ENCODE measurements at places on chromosomes 4 and X.

DNA sequence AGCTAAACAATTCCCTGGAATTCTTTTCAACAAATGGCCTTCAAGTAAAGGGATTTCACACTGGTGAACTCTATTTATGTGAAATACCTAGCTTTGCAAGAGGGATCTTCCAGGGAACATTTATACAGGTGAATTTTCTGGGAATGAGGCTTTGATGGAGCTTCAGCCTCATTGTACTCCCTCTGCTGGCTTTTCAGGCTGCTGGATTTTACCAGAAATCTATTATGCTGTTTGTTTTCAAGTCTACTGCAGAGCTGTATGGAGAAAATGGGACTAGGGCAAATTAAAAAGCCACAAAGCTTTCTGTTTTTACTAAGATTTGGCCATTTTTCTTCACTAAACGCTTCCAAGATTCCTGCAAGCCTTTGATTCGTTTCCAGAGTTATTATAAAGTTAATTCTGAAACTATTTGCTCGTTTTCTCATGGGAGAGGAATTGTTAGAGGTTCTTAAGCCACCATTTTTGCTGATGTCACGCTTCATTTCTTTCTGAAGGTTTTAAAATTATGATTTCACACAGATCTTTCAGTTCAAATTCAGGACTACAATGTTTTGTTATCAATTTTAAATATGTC, 31.6 kb downstream of the KDM6A start:
- no peak for DNase-seq

DNA sequence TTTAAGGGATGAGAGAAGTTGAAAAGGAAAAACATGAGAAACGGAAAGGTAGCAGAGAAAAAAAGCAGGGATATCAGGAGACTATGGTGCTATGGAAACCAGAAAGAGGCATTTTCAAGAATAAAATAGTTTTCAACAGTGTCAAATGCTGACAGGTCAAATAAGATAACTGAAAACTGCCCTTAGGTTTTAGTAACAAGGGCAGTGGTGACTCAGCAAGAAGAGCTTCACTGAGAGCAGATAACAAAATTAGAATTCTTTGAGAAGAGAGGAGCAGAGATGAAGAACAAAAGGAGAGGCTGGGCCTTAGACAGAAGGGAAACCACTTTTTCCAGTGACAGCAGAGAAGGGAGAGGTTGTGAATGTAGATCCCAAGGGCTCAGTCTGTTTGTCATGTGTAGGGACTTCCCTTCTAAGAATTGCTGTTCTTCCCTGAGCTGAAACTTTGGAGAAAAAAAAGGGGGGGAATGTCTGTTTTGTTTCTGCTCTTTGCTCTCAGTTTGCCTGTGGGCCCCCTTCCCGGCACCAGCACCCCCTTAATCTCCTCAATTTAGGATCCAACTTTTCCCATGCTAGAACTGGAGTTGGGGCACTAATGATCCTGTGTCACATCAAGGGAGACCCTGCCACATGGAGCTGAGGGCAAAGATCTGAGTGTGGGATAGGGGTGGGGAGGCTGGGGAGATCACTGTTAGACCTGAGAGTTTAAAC, 26.8 kb upstream of the MAGEA10 start:
- DNase-seq, result no peak

DNA sequence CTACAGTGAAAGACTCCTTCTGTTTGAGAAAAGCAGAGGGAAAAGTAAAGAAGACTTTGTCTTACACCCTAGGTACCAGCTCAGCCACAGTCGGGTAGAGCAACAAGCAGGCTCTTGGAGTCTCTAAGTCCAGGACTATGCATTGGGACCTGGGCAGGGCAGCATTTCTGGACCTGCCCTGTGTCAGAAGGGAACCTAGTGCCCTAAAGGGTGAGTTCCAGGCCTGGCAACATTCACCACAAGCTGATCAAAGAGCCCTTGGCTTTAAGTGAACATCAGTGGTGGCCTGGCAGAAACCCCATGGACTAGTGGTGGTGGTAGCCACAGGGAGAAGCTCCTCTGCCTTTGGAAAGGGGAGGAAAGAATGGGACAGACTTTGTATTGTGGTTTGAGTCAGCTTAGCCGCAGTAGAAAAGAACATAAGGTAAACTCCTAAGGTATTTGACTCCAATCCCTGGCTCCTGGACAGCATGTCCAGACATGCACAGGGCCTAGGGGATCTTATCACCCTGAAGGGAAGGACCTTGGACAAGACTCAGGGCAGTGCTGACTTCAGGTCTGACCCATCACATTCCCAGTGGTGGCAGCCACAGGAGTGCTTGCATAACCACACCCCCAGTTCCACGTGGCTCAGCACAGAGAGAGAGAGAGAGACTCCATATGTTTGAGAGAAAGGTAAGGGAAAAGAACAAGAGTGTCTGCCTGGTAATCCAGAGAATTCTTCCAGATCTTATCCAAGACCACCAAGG, 32.6 kb downstream of the CCDC158 start:
- DNase-seq, result no peak

DNA sequence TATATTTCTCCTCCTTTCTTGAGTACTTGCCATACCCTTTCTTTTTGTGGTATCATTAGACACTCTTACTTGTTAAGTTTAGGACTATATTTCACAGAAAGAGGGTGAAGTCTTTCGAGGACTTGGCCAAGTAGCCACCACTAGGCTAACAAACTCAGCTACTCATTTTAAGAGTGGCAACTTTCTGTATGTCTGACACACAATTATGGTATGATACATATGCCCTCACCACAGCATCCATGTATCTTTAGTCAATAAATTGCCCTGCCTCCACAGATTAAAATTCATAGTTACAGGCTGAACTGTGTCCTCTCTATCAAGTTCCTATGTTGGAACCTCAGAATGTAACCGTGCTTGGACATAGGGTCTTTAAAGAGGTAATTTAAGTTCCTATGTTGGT, 23.2 kb downstream of the TAPT1 start:
- DNase-seq, result no peak

DNA sequence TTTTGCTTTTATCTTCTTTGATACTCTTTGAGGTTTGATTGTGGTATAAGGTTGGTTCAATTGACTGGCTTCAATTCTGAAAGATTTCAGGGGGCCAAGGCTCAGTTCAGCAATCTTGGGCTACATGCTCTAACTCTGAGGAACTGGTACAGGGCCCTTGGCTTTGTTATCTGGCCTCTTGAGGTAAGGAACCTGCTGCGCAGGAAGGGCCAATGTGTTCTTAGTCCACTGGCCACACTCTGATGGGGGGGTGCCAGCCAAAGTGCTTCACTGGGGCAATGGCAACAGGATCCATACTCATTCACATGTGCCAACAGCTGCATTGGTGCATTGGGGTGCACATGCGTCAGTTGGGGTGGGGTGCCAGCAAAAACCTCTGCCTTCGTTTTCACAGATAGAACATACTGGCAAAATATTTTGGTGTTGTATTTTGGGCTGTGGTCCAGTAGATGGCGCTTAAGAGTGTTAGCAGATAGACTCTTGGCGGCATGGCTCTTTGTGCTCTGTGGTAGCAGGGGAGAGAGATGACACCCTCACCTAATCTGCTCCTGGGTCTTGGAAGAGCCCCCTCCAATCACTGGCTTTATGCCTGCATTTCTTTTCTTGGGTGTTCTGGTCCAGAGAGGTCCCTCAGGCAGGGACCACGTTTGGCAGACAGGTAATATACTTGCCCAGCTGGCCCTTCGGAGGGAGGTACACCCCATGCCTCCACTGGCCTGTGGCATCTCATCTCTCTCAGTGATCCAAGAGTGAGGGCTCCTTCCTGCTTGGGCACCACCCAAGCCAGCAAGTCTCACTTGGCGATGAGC, 42.9 kb downstream of the NDST3 start:
- DNase-seq, result no peak

GRCh38 chrX:71302461-71303213, 1.1 kb downstream of the ITGB1BP2 start:
- no peak for DNase-seq

DNA sequence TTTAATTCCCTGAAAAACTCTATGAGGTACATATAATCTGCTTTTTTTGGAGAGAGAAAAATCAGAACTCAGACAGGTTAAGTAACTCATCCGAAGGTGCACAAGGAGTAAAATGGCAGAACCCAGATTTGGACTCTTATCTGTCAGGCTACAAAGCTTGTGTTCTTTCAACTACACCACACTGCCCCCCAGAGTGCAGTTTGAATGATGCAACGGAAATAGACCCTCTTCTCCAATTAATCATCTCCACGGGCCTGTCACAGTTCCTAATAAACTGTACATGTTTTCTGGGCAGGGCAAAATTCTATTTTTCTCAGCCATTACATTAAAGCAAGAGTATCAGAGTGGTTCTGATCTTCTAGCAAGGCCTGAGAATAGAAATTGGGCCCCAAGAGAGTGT, 35.3 kb upstream of the DCX start:
- DNase-seq, result peak; percentile 0

GRCh38 chr4:166741742-166742141, 492.6 kb downstream of the SPOCK3 start:
- no peak for DNase-seq

DNA sequence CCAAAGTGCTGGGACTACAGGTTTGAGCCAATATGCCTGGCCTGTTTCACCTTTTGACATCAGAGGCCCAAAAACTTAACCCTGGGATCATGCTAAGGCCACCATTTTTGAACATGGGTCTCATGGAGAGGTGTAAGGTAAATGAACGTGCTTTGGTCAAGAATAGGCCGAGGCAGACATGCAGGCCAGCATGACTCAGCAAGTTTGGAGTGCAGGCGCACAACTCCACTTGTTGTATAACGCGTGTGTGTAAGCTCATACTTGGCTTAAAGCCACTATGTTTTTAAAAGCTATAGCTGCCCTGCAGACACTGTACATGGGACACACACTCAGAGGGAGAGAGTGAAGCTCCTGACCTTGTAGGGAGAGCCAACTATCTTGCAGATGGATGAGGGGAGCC, 43.8 kb upstream of the HPSE start:
- DNase-seq, result no peak

DNA sequence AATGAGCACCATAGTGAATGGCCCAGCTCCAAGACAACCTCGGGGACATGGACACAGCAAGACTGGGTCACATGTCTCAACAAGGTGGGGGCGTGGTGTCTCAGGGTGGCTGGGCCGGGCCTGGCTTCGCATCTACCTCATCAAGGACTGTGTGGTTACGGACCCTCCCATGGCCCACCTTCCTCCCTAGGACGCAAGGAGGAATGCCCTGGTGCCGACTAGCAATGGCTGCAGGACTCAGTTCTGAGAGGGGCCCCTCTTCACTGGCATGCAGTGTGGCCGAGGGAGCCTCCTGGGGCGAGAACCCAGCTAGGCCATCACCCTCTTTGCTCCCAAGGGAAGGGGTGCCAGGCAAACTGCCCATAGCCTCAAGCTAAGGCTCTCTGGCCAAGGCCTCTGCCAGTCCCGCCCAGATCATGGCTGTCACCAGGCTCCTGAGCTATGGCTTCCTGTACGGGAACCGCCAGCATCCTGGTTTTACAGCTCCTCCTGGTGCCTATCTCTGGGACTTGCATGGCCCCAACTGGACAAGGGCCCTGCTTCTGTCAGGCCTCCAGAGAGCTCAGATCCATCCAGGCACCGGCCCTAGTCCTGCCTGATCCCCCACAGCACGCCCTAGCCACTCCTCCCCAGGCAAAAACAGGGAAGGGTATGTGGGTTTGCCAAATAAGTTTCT, 218.0 kb upstream of the AGTR2 start:
- DNase-seq, result no peak

DNA sequence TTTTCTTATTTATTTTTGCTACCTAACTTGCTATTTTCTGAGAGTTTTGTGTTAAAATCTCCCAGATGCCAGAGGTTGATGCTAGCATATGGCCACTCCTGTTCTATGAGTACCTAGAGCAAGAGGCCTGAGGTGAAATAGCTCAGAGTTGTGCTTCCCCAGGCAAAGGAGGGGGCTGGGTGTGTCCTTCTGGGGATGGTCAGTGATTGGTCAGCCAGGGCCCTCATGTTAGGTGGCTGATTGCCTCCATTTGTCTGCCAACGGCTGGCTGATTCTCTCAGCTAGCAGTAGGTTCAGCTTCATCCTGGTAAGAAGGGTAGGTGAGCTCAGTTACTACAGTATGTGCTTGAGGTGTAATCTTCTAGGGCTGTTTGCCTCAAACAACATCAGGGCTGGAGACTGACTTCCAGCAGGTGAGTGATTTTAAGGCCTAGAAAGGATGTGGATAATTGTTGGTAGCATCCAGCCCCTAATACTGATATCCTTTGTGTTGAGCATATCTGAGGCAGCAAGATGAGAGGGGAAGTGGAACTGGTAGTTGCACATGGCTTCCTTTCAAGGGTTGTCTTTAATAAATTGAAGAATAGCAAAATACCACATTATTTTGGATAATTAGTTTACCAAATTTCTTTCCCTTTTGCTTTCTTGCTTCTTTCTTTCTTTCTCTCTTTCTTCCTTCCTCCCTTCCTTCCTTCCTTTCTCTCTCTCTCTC, 62.5 kb upstream of the RHOH start:
- DNase-seq, result no peak

- no peak for DNase-seq
Measured at GRCh38 chr4:3440979-3441500, 728 bp upstream of the HGFAC start.

- DNase-seq, result no peak
Measured at GRCh38 chr4:36757580-36758311, 476.3 kb downstream of the DTHD1 start.

DNA sequence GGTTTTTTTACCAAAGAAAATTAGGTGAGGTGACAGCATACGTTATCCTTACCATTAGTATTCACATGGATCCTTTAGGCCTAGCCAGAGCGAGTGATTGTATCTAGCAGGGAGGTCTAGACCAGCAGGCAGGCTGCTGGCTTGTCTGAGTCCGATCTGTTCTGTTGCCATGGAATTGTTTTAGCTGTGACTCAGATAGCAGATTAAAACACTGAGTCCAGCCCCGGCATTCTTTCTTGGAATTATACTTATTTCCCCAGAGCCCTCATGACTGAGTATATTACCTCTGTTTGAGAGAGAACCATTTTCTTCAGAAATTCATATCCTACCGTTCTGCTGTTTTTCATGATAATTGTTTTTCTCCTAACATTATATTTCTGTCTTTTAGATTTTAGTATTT, 37.4 kb downstream of the OCRL start:
- DNase-seq, result no peak

DNA sequence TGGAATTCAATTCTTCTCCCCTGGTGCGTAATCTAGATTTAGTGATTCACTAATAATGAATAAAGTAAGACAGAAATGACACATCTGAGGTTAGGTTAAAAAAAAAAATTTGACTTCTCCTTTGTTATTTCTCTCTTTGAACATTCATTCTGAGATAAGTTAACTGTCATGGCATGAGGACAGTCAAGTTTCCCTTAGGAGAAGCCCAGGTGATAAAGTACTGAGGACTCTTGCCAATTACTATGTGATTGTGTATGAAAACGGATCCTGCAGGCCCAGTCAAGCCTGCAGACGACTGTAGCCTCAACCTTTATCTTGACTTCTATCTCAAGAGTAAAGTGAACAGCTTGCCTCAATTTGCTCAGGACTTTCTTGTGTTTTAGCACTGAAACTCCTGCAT, 293.2 kb downstream of the PRR32 start:
- DNase-seq, result no peak

- peak; percentile 5 for DNase-seq
Measured at GRCh38 chr4:29046186-29046585, 1674.0 kb upstream of the PCDH7 start.

Data from amygdala (tissue), 56 donors.